ENCODE measurements at places on chromosomes 3 and 15.

- H3K36me3 ChIP-seq, result no peaks in the 10 kb centered on the region
- peaks cover 68% of the 10 kb centered on the region for H3K27me3 ChIP-seq
- H3K4me3 ChIP-seq, result no peak overlapping the region
- H3K4me1 ChIP-seq, result no peaks in the 10 kb centered on the region
- DNase-seq, result no peak
Observed at GRCh38 chr15:82570721-82571508, 30.7 kb upstream of the RPS17 start.

GRCh38 chr15:49044002-49044401 is 2.2 kb downstream of the SECISBP2L start:
- DNase-seq, result no peak
- no peaks in the 10 kb centered on the region for H3K27me3 ChIP-seq
- peak overlapping the region; percentile 67 for H3K27ac ChIP-seq
- H3K4me1 ChIP-seq, result peaks cover 46% of the 10 kb centered on the region
- peak overlapping the region; percentile 98 for H3K4me3 ChIP-seq

DNA sequence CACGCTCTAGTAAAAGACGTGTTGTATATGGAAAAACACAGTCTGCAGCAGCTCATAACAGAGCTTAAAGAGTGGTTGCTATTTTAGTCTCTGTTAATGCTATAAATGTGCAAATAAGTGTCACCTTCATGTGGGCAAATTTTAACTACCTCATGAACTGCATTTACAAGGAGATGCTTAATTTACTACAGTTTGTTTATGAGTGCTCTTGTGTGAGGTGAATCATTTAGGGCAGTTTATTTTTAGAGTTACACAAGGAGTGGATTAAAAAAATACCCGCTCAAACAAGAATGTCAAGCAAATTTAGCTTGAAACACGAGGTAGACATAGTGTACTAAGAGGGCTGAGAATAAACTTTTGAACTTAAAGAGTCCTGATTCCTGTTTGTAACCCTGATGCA is 579.0 kb downstream of the MFSD1 start:
- no peaks in the 10 kb centered on the region for H3K36me3 ChIP-seq
- H3K4me3 ChIP-seq, result no peak overlapping the region
- H3K27ac ChIP-seq, result no peak overlapping the region
- DNase-seq, result no peak

- no peak within 1 kb of the TSS for H3K27ac ChIP-seq
- no peak for DNase-seq
- peaks cover 57% of the 10 kb centered on the region for H3K27me3 ChIP-seq
- no peaks in the 10 kb centered on the region for H3K4me1 ChIP-seq
- peak within 1 kb of the TSS; percentile 59 for H3K4me3 ChIP-seq
Observed at GRCh38 chr3:146250449-146251382, at the start of gene PLSCR4. Gene PLSCR4 (minus strand): TSS chr3:146251105. CDS start chr3:146222071, 29,034 bp downstream.

- no peak for DNase-seq
- H3K4me1 ChIP-seq, result no peaks in the 10 kb centered on the region
- no peak overlapping the region for H3K27ac ChIP-seq
- no peak overlapping the region for H3K4me3 ChIP-seq
Observed at GRCh38 chr3:193922034-193922774, 213.7 kb upstream of the HES1 start.

DNA sequence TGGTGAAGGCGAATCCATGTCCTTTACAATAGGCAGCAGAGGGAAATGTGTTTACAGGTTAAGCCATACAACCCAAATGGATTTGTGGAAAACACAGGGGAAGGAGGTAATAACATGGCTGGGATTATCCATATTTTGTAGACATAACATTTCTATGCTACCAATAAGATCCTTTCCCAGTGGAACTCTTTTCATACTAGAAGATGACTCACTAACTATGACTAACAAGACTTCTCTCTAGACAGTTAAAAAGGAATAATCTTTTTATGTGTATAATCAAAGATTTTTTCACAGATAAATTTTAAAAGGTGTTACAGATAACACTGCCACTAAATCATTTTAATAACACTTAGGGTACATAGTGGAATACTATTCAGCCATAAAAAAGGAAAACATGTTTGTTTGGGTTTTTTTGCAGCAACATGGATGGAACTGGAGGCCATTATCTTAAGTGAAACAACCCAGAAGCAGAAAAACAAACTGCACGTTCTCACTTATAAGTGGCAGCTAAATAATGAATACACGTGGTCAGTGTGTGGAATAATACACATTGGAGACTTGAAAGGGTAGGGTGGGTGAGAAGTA is 39.6 kb downstream of the VPS13C start:
- peaks cover 17% of the 10 kb centered on the region for H3K36me3 ChIP-seq
- peaks cover 6% of the 10 kb centered on the region for H3K4me1 ChIP-seq
- H3K27me3 ChIP-seq, result no peaks in the 10 kb centered on the region
- no peak for DNase-seq
- H3K4me3 ChIP-seq, result no peak overlapping the region

- no peak overlapping the region for H3K4me3 ChIP-seq
- DNase-seq, result no peak
- H3K27me3 ChIP-seq, result no peaks in the 10 kb centered on the region
- H3K27ac ChIP-seq, result no peak overlapping the region
Observed at GRCh38 chr15:77507911-77508310, 87.2 kb downstream of the HMG20A start.

DNA sequence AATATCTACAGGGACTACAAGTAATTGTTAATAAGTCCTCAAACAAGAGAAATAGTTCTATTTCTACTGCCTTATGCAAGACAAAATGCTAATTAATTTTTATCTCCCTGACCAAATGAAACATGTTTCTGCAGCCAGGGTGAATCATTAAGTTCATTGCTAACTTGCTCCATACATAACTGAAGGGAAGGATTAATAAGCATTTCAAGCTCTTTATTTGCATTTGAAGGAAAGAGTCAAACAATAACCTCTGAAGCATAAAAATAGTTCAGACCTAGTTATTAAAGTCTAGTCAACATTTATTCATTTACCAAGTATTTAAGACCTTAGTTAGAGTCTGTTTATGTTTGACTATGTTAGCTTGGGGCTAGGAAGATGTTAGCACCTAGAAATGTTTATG is 120.0 kb downstream of the ATP1B3 start:
- no peaks in the 10 kb centered on the region for H3K4me1 ChIP-seq
- DNase-seq, result no peak
- no peaks in the 10 kb centered on the region for H3K27me3 ChIP-seq
- H3K27ac ChIP-seq, result no peak overlapping the region

- H3K36me3 ChIP-seq, result no peaks in the 10 kb centered on the region
- H3K27ac ChIP-seq, result no peak overlapping the region
- H3K4me3 ChIP-seq, result no peak overlapping the region
- no peaks in the 10 kb centered on the region for H3K4me1 ChIP-seq
- H3K27me3 ChIP-seq, result no peaks in the 10 kb centered on the region
- DNase-seq, result no peak
Observed at GRCh38 chr3:86168512-86168911, 822.4 kb downstream of the VGLL3 start.

DNA sequence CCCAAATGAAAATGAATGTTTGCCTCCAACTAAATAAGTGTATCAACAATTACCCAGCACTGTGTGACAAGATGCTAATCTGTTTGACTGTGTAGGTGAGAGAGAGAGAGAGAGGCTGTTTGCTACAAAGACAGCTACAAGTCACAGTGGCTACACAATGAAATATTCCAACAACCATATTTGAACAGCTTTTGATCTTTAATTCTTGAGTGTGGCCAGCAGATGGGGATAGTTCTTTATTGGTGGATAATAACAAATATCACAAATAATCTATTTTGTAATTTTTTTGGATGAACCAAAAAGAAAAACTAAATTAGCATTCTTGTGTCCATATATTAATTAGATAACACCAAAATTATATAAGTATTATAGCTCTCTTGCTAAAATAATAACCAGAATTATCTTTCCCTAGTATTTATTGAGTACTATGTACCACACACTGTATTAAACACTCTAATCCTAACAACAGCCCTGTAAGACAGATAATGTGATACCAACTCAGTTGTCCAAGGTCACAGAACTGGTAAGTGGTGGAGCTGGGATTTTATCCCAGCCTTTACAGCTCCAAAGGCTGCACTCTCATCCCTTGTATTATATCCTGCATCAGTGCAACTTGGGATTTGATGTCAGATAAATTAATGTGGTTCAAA is 61.9 kb upstream of the C3orf80 start:
- no peak for DNase-seq
- peaks cover 35% of the 10 kb centered on the region for H3K27me3 ChIP-seq
- H3K27ac ChIP-seq, result no peak overlapping the region
- H3K4me3 ChIP-seq, result no peak overlapping the region
- H3K36me3 ChIP-seq, result no peaks in the 10 kb centered on the region

- H3K4me1 ChIP-seq, result no peaks in the 10 kb centered on the region
- H3K36me3 ChIP-seq, result peaks cover 41% of the 10 kb centered on the region
- H3K4me3 ChIP-seq, result no peak overlapping the region
Observed at GRCh38 chr3:197050511-197050910, 20.9 kb upstream of the MELTF start.

DNA sequence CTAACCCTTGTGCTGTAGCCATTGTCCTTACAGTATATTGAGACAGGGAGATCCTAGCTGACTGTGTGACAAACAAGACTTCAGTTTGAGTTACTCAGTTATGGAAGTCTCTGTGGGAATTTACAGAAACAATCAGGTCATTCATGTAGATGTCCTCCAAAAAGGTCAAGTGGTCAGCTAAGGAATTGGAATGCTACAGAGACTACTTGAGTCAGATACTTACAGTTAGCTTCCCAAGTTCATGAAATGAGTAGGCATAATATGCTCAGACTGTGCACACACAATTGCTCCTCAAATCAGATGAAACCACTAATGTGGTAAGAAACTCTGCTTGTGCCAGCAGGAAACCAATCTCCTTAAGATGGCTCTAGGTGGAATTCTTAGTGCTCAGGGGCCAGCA is 985.7 kb downstream of the NSUN3 start:
- no peaks in the 10 kb centered on the region for H3K27me3 ChIP-seq
- no peak overlapping the region for H3K27ac ChIP-seq
- H3K4me1 ChIP-seq, result no peaks in the 10 kb centered on the region
- no peak overlapping the region for H3K4me3 ChIP-seq
- no peaks in the 10 kb centered on the region for H3K36me3 ChIP-seq

DNA sequence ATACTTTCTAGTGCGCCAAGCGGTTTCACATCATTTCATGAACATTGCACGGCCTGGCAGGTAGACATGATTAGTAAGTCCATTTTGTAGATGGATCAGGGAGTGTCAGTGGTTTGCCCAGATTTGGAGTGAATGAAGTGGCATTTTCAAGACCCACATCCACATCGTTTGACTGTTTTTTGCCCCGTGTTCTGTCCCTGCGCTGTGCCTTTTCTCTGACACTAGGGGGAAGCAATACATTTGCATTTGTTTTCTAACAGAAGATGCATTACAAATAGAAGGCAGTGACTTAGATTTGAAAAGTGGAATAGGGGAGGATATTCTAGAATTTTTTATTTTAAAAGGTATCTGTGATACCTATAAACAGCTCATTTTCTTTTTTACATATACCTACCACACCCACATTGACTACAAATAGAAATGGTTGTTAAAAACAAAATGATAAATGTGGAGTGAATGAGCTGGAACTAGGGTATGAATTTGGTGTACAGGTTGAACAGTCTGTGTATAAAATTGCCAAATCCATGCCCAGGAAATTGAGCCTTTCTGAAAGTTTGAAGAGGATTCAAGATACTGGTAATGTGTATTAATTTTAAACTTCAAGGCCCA is 98.0 kb downstream of the USP13 start:
- H3K36me3 ChIP-seq, result peaks cover 3% of the 10 kb centered on the region
- no peaks in the 10 kb centered on the region for H3K4me1 ChIP-seq
- DNase-seq, result no peak
- no peak overlapping the region for H3K4me3 ChIP-seq
- H3K27ac ChIP-seq, result no peak overlapping the region

DNA sequence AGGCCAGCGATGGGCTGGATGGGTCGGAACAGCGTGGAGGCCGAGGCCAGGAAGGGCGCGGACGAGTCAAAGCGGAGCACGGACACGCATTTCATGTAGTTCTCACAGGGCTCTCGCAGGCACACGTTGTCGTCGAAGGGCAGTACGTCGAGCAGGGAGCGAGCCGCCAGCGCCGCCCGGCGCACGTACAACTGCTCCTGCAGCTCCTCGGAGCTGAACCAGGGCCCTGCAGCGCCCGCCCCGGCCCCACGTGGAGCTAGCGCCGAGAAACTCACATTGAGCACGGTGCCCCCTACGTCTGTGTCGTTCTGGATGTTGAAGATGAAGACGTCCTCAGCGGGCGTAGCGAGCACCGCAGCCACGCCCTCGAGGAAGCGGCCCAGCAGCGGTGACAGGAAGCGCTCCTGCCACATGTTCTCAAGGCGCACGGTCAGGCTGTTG is 5.8 kb downstream of the CELSR3 start:
- H3K27me3 ChIP-seq, result no peaks in the 10 kb centered on the region
- H3K27ac ChIP-seq, result no peak overlapping the region
- H3K36me3 ChIP-seq, result peaks cover 12% of the 10 kb centered on the region
- peak; percentile 36 for DNase-seq
- no peaks in the 10 kb centered on the region for H3K4me1 ChIP-seq

DNA sequence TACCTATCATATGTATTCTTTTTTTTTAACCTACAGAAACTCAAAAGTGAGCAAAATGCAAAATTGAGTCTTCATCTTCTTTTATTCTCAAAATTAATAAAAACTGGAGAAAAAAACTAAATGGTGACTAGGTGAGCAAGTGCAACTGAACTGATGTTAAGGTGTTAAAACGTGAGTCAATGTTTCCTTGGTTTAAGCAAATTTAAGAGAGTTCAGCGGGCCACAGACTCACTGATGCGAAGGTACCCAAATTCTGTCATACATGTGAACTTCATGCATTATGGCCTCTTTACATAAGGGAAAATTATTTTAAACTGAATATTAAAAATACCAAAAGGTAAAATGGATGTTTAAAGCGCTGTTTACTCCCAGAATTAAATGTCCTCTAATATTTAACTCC is 206.6 kb downstream of the FOXP1 start:
- no peaks in the 10 kb centered on the region for H3K27me3 ChIP-seq
- peaks cover 29% of the 10 kb centered on the region for H3K4me1 ChIP-seq
- H3K4me3 ChIP-seq, result no peak overlapping the region
- peaks cover 6% of the 10 kb centered on the region for H3K36me3 ChIP-seq
- DNase-seq, result no peak

- H3K27me3 ChIP-seq, result peaks cover 72% of the 10 kb centered on the region
- no peak overlapping the region for H3K27ac ChIP-seq
- no peaks in the 10 kb centered on the region for H3K36me3 ChIP-seq
- H3K4me3 ChIP-seq, result no peak overlapping the region
Observed at GRCh38 chr3:186360779-186361178, 1.3 kb downstream of the DGKG start.

- no peaks in the 10 kb centered on the region for H3K27me3 ChIP-seq
- peaks cover 2% of the 10 kb centered on the region for H3K36me3 ChIP-seq
- H3K27ac ChIP-seq, result no peak overlapping the region
- no peak for DNase-seq
Observed at GRCh38 chr3:59632760-59633573, 583.1 kb upstream of the CFAP20DC start.

- peaks cover 3% of the 10 kb centered on the region for H3K36me3 ChIP-seq
- H3K4me1 ChIP-seq, result peaks cover 6% of the 10 kb centered on the region
- no peak overlapping the region for H3K27ac ChIP-seq
Observed at GRCh38 chr15:32834156-32834555, 116.4 kb downstream of the GREM1 start.
